ENCODE measurements at places on chromosomes 7 and 10.

GRCh38 chr7:7920481-7920880 is 48.1 kb upstream of the GLCCI1 start:
- no peak for DNase-seq

GRCh38 chr10:18504161-18504560 is 147.2 kb downstream of the NSUN6 start:
- no peak for DNase-seq

DNA sequence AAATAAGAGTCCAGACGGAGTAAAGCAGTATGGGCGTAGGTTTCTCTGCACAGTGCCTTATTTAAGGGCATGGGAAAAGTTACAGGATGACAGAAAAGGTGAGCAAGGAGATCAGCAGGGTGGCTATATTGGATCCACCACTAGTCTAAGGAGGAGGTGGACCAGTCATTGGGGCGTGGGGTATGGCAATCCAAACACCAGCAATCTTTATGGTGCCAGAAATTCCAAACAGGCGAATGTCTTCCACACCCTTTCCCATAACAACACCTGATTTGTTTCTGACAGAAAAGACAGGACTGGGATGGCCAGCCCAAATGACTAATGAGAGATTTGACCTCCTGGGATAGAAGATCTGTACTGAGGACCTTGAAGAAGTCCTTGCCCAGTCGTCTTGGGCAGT is 181.8 kb upstream of the MBL2 start:
- DNase-seq, result no peak

GRCh38 chr10:130403153-130404075 is 267.2 kb downstream of the GLRX3 start:
- no peak for DNase-seq

- no peak for DNase-seq
These were observed 252.3 kb upstream of the PPP2R2D start for GRCh38 chr10:131648386-131649020.

GRCh38 chr10:92901819-92902251 is 53.5 kb downstream of the EXOC6 start:
- DNase-seq, result no peak

DNA sequence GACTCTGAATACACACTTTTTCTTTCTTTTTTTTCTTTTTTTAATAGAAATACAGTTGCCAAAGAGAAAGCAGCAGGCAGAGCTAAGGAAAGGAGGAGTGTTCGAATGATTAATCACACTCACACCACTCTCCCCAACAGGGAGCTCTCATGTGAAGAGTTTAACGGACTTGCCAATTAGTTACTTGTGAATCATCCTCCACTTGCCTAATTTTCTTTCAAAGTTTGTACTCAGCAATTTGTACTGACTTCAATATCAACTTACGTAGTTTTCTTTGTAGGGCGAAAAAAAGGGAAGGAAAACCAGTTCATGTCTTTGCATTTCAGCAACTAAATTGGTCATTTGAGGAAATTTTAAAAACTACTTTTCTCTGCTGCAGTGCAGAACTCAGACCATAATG is 109.2 kb downstream of the PIP4K2A start:
- no peak for DNase-seq

GRCh38 chr7:44379366-44380188 is 54.2 kb upstream of the CAMK2B start:
- no peak for DNase-seq
